ENCODE measurements at places on chromosomes 5 and 9.

GRCh38 chr5:72530196-72530595 is 23.0 kb upstream of the ZNF366 start:
- no peak for DNase-seq

- DNase-seq: no peak
Measured at GRCh38 chr9:84759300-84759750, 89.8 kb downstream of the NTRK2 start.

DNA sequence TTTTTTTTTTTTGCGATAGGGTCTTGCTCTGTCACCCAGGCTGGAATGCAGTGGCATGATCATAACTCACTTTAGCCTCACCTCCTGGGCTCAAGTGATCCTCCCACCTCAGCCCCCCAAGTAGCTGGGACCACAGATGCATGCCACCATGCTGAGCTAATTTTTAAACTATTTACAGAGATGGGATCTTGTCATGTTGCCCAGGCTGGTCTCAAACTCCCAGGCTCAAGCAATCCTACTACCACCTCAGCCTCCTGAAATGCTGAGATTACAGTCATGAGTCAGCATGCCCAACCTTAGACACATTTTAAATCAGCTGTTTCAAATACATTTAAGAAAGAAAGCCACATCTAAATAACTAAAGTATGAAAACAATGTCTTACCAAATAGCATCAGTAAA is 439.0 kb downstream of the EBF1 start:
- DNase-seq: no peak

DNA sequence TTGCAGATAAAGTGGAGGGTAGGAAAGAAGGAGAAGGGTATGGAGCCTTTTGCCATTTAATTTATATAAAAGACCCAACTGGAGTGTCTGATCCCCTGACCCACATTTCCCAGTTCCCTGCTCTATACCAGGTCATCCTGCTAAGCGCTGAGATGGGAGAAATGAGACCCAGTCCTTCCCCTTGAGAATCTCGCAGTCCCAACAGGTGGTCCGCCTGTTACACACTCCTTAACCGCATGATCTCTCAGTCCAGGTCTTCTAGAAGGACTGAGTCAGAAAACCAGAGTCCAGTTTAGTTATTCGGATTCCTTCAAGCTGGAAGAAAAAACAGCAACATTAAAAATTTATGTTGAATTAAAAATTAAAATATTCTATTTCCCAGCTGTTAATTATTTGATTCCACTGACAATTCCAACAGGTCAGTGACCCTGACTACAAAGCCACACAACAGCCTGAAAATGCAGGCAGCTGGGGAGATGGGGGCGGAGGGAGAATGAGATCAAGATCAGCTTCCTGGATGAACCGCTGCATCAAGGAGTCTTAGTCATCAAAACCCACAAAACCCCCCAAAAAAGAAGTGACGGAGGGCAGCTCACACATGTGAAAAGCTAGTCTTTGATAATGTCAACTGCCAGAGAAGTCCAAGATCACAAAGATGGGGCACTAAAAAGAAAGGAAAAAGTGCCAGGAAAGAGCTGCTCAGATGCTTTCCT is 44.0 kb downstream of the GGTA1 start:
- DNase-seq: no peak
